NCI-H2029 (cell line): ENCODE measurements at places on chromosomes 13 and 19.

DNA sequence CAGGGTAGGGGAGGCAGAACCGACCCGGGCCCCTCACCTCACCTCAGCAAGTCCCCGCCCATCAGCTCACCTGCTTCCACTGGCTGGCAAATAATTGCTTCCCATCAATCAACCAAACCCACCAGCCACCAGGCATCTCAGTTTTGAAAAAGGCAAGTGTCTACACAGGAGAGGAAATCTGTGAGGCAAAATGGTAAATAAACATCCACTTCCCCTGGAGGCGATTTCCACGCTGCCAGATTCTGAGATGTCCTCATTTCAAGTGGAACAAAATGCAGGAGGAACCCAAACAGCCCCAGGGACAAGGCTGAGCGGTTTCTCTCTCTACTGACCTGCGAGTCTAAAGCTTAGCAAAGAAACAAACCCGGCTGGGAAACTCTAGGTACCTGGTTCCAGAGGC lies 117.5 kb downstream of the CRYL1 start:
- no peak for DNase-seq

DNA sequence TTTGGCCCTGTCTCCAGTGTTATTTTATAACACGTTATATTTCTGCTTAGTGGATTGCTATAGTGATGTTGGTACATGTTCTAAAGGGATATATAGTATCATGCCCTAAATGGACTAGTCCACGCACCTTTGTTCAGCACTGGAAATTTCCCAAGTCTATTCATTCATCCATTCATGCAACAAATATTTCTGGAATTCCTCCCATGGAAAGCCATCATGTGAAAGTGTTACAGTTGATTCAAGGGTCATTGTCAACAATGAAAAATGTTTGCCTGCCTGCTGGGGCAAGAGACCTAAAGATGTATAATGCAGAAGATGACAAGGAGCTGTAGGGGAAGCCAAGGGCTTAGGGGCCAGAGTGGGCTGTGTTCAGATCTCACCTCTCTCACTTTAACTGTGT lies 10.8 kb upstream of the HSPH1 start:
- DNase-seq, result no peak

DNA sequence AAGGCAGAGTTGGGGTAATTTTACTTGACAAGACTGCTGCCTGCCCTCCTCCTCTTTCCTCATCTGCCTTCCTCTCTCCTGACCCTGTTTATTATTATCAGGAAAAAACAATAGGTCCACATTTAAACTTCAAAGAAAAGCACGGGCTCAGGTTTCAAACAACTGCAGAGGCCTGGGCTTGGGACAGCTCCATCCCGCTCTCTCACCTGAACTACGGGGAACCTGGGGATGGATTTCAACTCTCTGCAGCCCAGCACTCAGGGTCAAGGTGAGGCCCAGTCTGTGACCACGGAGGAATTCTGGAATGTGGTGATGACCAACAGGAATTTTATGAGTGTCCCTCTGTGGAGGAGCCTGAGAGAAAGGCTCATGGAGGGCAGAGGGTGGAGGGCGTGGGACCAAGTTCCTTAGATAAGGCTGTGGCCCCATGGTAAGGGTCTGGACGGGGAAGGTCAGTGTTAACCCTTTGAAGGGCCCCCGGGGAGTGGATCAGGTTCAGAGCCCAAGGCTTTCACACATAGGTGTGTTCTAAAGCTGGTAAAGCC lies 220.8 kb upstream of the MAB21L1 start:
- no peak for DNase-seq

DNA sequence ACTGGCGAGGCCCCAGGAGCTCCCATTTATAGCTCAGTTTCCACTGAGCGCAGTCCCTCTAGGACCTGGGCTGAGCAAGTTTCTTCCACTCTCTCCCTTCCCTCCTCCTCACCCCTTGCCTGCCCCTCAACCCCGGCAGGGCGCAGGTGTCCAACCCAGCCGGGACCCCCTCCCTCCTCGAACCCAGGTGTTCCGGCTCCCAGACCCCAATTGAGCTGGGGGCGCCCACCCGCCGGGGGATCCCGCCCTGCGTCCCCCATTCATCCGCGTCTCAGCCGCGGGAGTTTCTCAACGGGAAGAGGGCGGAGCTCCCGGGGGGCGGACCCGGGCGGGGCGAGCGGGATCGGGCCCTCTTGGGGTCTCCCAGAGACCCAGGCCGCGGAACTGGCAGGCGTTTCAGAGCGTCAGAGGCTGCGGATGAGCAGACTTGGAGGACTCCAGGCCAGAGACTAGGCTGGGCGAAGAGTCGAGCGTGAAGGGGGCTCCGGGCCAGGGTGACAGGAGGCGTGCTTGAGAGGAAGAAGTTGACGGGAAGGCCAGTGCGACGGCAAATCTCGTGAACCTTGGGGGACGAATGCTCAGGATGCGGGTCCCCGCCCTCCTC lies at the start of gene KIRREL2:
KIRREL2 (plus strand) TSS at position 366 of the 604 bp plus-strand sequence; CDS start at position 575, 209 bp downstream.
- DNase-seq, result no peak

- DNase-seq, result no peak
Measured at GRCh38 chr19:55325172-55325571, at the start of gene TMEM150B. Gene TMEM150B (minus strand): TSS chr19:55325341. CDS start chr19:55321036, 4,305 bp downstream.

DNA sequence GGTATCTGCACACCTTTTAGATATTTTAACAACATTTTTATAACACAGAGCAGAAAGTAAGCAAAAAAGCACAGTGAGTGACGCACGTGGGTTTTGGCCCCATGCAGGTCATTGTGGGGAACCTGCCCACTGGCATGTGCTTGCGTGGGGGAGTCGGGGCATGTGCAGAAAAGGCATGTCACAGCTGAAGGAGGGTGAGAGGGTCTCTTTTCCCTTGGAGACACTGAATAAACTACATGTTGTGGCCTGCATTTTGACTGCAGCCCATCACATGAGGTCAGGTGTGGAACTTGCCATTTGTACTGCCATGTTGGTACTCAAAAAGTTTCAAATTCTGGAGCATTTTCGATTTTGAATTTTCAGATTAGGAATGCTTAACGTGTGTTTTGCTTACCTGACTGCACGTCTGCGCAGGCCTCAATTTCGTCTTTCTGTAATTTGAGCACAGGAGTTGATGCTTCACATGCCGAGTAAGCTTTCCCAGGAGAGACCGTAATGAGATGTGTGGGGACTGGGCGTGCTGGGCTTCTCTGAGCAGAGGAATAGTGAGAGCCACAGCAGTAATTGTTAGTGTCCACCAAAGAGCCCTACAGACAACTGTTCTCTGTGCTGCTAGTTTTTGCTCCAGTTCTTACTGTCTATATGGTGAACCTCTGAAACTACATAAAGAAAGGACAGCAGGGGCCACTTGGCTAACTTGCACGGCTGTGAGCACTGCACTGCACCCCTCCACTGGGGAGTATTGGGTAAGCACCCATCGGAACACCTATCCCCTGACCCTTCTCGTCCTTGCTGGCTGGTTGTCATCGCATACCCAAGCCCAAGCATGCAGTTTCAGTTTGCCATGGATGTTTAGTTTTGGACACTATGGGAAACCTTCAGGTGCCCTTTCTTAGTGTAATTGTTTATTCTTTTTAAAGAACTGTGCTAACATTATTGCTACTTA lies 72.9 kb upstream of the GPR183 start:
- DNase-seq, result no peak

DNA sequence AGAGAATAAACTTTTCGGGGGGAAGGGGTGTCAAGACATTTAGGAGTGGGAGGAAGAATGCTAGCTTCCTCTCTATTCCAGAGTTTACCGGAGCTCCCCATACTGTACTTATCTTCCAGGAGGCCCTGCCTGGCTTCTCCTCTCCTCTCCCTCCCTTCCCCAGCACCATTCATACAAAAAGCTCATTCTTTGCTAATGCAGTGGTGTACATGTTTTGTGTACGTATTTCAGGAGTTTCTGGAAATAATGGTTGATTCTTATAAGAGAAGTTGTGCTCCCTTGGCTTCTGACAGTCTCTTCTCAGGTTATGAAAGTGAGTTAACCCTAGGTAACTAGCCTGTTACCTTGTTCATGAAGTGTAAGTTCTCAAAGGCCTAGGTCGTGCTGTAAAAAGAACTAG lies 7.1 kb downstream of the SAMD4B start:
- DNase-seq, result no peak

DNA sequence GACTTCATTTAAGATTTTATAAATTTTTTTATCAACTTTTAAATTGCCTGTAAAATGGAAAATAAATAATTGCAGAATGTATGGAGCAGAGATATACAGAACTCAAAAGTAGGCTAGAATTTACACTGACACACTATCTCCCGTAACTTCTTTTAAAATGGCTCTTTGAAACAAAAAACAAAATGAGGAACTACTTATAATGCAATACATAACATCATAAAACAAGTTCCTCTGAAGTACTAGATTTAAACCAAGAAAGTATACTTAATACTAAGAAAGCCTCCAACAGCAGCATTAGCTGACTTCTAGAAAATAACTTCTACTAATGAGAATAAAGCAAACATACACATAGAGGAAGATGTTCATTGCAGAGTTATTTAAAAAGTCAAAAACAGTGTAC lies 17.0 kb downstream of the RBM26 start:
- no peak for DNase-seq

DNA sequence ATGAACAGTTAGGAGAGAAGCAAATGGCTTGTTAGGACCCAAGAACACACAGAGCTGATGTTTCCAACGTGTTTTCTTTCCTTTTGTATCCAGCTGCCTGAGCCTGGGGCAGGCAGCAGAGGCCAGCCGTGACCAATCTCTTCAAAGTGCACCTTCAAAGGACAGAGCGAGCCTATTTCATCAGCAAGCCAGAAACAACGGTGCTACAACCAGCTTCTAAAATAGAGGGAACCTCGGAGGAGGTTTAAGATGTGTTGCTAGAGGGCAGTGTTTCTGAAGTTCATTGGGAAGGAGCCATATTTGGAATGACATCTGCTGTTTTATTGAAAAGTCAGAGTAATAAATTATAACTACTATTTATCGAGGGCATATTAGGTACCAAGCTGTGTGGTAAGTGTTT lies 56.2 kb upstream of the RFC3 start:
- DNase-seq, result no peak
